ENCODE measurements at places on chromosomes 11 and 22. TPM values are rescaled to one million over a fixed set of nuclear protein-coding genes. Genes with fewer than 3 reads are reported as not detected.

DNA sequence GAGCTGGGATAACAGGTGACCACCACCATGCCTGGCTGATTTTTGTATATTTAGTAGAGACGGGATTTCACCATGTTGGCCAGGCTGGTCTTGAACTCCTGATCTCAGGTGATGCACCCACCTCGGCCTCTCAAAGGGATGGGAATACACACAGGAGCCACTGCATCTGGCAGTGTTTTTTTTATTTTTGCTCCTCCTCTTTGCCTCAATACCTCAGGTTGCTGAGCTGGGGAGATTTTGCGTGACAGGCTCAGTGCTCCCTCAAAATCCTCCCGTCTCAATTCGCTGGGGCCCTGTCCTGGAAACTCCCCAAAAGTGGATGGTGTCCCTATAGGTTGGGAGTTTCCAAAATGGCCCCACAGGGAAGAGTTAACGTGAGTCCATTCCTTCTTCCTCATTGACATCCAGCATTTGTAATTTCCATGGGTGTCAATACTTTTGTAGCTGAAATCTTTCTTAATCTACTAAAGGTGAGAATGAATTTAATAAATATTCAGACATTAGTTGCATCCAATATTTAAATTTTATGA lies 71.8 kb downstream of the GGTLC2 start:
- DNase-seq, result no peak

DNA sequence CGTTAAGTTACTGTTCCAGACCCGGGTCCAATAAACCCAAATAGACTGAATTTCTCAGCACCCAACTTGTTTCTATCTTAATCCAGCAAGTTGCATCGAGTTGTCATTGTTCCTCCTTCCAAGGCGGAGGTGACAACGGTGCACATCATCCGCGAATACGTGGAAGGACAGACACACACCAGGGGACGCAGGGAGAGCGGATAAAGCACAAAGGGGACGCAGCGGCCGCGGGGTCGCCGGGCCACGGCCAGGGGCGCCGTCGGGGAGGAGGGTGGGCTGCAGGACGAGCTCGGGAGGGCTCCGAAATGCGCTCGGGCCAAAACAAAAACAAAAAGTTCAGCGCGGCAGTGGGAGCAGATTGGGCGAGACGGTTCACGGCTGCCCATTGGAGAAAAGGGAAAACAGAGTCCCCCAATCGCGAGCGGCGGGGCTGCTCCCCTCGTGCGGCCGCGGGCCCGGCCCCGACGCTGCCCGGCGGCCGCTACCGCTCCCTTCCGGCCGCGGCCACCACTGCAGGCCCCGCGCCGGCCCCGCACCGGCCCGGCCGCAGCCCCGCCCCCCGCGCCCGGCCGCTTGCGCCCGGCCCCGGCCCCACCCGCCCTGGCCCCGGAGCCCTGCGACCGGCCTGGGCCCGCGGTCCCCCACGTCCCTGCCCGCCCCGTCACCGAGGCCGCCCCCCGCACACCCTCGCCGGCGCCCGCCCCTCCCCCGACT lies 518 bp downstream of the KMT5B start:
- DNase-seq, result peak; percentile 66

DNA sequence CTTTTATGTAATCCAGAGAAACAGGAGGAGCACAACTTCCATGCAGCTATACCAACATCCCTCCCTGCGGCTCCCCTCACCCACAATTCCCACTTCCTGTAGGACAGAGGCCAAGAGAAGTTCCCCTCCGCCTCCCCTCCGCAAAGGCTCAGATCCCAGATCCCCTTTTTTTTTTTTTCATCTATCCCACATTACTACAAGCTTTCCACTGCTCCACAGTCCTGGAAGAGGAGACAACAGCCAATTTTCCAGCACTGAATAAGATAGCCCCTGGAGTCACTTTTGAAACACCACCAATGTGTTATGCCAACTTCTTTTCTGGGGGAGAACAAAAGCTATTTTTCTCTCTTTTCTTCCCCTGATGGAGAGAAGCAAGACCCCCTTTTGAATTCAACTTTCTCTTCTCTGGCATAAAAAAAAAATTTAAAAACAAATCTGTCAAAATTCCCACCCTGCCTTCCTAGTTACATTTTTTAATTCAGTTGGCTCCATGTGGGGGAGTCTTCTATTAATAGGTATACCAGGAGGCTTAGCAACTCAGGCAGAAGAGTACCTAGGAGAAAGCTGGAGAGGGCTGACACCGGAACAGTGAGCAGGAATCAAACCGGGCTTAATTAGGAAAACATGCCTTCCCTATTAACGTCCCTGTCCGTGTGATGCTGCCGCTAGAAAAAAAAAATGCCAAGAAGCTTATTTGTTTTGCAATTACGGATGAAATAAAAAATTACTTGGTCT lies 543.4 kb downstream of the BUD13 start:
- no peak for DNase-seq

- DNase-seq, result no peak
These were observed 613.3 kb upstream of the CADM1 start for GRCh38 chr11:116117331-116118137.

DNA sequence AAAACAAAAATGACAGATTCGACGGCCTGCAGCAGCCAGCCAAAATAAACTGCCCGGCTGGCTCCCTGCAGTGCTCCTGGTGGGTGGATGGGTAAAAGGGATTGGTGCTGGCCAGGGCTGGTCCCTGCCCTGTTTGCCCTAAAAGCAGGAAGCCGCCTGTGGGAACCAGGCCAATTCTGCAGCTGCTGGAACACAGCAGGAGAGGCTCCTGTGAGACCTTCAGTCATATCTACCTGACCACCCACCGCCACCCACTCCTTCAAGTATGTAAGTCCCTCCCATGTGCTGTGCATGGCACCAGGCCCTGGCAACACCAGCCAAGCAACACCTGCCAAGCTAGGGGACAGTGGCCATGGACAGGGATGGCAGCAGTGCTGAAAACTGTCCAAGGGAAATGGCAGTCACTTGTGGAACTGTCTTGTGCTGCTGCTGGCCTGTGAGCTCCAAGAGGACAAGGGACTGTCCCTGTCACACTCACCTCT lies 48.7 kb upstream of the ARFGAP3 start:
- DNase-seq, result peak; percentile 34

- DNase-seq, result peak; percentile 48
These were observed 103.1 kb upstream of the PITPNB start for GRCh38 chr22:28021998-28022660.

DNA sequence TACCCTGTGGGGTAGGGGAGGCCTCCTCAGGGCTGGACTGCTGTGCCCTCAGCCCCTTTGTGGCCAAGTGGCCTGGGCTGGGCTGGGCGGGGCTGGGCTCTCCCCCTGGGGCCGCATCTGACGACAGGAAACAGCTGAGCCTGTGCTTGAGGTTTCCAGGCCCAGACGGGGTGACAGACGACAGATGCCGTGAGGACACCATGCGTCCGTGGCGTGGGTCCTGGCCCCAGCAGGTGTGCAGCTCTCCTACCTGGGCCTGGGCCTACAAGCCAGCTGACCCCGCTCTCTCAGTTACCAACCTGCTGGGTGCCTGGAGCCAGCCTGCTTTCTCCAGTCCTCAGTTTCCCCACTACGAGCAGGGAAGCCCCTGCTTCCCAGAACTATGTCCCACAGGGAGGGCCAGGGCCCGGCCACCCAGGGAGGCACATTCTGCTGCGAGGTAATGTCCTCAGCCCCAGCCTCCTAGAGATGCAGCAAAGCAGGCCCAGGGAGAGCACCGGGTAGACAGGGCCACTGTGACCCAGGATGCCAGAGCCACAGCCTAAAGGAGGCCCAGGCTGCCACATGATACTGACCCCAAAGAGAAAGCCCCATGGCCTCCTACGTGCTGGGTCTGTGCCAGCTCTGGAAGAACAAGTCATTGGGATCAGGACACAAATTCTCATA lies 181.3 kb downstream of the IGLL1 start:
- no peak for DNase-seq

DNA sequence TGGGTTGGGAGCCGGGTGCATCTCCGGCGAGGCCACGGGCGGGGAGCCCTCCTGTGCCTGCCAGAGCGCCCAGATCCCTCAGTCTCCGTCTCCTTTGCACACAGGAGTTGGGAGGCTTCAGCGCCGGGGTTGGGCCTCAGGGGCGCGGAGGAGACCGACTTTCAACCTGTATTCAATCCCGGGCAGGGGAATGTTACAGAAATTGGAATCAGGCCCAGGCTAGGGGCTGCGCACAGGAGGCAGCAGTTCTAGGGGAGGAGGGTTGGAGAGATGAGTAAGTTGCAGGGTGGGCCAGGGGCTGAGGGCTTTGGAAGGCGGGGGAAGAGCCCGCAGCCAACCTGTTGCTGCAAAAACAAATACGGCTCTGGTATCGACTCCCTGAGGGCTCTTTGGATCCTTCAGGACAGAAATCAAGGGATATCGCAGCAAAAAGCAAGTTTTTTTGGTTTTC lies 640 bp upstream of the KCNA4 start:
- no peak for DNase-seq

- DNase-seq, result peak; percentile 43
These were observed 92.9 kb upstream of the PARVA start for GRCh38 chr11:12284316-12285050.

The AQP11 gene
- 2.6 TPM for polyA plus RNA-seq

DNA sequence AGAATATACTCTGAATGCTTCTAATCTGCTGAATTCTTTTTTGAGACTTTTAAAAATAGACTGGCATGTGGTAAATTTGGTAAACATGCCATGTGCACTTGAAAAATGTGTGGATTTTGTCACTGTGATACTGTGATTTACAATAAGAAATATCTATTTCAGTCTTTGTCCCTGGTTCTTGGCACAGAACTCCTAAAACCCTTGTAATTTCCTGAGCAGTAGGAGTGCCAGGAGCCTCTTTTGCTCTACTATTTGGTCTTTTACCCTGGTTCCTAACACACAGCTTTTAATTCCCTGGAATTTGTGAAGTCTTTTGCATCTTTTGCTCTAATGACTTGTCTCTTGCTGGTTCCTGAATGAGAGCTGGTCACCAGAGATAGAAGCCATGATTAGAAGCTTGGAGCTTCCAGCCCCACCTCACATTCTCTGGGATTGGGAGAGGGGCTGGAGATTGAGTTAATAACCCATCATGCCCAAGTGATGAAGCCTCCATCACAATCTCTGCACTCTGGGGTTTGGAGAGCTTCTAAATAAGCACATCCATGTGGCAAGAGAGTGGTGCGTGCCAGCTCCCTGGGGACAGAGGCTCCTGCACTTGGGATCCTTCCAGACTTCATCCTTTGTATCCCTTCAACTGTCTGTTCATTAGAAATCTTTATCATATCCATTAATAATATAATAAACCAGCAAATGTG lies 27.2 kb upstream of the SYT13 start:
- no peak for DNase-seq

The RASSF10 gene
- not detected for polyA plus RNA-seq

The RNH1 gene
- polyA plus RNA-seq, result 36.3 TPM

DNA sequence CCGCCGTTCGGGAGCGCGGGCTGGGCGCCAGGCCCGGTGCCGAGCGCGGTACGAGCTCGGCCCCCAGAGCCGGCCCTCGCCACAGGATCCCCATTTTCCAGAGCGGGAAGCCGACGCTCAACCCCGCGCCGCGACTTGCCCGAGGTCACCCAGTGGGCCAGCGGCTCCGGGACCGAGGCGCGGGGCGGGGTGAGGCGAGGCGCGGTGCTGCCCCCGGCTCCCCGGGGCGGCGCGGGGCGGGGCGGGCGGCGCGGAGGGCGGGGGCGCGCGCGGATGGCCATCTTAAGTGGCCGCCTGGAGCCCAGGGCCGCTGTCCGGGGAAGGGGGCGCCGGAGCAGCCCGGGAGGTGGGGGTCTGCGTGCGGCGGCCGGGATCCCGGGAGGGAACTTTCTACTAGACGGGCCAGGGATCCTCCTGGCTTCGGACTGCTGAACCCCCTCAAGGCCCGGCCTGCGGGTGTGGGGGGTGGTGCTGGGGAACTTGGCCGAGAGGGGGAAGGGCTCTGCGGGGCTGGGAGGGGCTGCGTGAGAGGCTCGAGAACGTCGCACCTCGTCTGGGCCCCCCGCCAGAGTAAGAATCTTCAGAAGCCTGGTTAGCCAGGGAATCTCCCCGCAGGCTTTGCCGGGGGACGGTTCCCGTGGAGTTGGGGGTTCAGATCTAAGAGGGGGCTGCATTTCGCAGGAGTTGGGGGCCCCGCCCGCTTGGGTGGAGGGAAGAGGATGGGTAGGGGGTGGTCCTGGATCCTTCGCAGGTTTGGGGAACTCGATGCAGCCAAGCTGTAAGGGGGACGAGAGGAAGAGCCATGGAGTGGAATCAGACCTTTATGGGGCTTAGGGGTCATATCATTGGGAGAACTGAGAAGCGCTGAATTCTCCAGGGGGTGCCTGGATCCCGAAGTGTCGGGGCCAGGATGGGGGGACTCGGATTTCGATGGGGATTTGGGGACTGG lies 678 bp upstream of the INPPL1 start:
- DNase-seq, result peak; percentile 75

DNA sequence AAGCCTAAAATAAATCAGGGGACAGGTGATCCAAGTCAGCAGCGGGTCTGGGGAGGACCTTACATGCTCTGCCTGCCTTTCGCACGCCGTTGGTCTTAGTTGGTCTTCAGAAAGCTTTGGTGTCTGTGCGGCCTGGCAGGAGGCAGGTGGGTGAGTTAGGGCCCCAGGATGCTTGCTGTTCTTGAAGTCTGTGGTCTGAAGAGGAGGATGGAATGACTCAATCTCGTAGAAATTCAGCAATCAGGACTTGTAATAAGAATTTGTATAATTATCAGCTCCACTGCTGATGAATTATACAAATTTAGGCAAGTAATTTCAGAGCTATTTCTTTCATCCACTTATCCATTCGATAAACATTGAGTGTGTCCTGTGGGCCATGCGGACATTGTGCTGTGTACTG lies 138.5 kb downstream of the FEZ1 start:
- no peak for DNase-seq

The TRIM66 gene
- 4.0 TPM for polyA plus RNA-seq
